Anterior cingulate cortex (tissue), 58 donors: ENCODE measurements at places on chromosomes 12 and 14.
A peak's percentile ranks its signal among the peaks of the same experiment; 100 is the strongest.

GRCh38 chr12:4148418-4149056 is 125.0 kb upstream of the CCND2 start:
- no peak for DNase-seq

- no peak for DNase-seq
These were observed 76.0 kb upstream of the TMCC3 start for GRCh38 chr12:94726236-94726835.

- no peak for DNase-seq
These were observed 239.3 kb downstream of the MED13L start for GRCh38 chr12:116037941-116038837.

GRCh38 chr12:34186492-34186891 is 164.2 kb downstream of the ALG10 start:
- DNase-seq, result no peak

GRCh38 chr12:1829306-1829900 is 9.0 kb downstream of the LRTM2 start:
- DNase-seq, result no peak

DNA sequence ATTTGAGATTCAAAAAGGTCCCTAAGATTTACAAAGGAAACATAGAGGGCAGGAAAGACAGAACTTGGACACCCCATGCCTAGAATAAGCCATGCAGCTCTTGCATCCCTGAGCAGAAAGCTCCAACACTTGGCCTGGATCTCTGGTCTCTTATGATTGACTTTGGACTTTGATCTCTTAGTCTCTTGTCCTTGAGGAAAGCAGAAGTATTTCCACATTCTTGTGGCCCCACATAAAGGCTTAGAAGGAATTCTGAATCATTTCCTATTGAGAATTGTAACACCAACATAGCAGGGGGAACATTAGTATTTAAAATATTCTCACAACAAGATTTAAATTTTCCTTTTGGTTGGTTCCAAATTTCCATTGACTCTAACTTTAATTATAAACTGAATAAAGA is 283.7 kb upstream of the PRKD1 start:
- DNase-seq, result no peak

DNA sequence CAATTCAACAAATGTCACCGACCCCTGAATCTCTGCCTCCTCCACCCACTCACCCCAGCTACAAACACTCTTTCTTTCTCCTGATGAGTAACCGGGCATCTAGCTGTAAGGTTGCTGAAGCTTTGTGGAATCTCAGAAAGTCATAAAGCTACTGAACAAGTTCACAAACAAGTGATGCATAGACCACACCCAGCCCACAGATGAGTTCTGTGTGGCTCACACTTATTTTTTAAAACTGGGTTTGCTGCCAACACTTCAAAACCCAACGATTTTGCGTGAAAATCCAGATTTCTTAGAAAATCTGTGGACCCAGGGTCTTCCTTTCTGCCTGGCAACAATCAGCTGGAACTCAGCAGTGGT is 96.1 kb downstream of the APAF1 start:
- DNase-seq, result no peak

DNA sequence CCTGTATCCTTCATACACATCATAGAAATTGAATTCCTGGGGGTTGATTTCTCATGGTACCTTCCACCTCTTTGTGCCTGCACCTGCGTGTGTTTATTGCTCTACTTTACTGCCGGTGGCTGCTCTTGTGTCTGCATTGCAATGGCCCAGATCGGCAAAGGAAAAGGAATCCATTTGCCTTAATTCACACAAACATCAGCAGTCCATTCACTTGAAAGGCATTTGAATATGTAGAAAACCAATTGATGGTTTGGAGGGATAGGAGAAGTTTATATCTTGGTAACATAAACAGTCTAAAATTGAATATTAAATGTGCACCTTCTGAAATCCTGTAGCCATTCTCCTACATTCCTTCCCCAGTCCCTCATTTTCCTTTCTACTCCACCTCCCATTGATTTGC is 74.0 kb downstream of the SNAPC1 start:
- DNase-seq, result no peak

- DNase-seq, result no peak
These were observed 11.1 kb downstream of the KIF21A start for GRCh38 chr12:39431797-39432196.

GRCh38 chr14:67785270-67786109 is 30.9 kb downstream of the ZFYVE26 start:
- no peak for DNase-seq

- DNase-seq, result peak; percentile 56
These were observed 375 bp downstream of the FAIM2 start for GRCh38 chr12:49903351-49903699.
